ENCODE measurements at places on chromosomes 5 and 9.

DNA sequence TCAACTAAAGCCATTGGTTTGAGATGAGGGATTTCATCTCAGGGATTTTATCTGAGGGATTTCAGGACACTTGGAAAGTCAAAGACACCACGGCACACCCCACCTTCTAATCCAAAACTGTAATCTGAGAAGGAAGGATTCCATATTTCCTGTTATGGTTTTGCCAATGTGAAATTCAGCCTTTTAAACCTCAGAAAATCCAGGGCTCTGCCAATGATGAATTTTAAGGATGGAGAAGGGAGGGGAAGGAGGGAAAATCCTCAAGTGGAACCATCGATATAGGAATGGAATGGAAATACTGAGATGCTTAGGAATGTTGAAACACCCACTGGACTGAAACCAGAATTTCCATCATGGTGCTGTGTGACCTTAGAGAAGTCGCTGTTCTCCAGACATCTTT, 5.3 kb downstream of the C1QTNF3 start:
- no peak for DNase-seq

GRCh38 chr9:97596906-97597305, 36.3 kb downstream of the TSTD2 start:
- no peak for DNase-seq

GRCh38 chr5:154474396-154475334, 3.4 kb downstream of the HAND1 start:
- DNase-seq: no peak

DNA sequence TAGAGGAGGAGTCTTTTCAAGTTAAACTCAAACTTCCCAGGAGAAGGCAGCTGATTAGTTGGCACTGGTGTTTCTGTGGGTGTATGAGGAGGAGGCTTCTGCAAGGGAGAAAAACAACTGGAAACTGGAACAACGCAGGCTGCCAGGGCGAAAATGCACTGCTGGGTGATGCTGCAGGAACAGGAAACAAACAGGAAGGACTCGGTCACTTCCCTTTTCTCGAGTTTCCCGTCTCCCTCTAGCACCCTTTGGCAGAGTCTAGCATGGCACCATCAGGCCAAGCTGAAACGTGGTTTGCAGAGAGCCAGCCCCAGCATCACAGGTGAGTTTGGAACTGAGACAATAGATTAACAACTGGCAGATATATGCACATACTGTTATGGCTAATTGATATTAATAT, 77.5 kb upstream of the CAST start:
- DNase-seq: no peak

DNA sequence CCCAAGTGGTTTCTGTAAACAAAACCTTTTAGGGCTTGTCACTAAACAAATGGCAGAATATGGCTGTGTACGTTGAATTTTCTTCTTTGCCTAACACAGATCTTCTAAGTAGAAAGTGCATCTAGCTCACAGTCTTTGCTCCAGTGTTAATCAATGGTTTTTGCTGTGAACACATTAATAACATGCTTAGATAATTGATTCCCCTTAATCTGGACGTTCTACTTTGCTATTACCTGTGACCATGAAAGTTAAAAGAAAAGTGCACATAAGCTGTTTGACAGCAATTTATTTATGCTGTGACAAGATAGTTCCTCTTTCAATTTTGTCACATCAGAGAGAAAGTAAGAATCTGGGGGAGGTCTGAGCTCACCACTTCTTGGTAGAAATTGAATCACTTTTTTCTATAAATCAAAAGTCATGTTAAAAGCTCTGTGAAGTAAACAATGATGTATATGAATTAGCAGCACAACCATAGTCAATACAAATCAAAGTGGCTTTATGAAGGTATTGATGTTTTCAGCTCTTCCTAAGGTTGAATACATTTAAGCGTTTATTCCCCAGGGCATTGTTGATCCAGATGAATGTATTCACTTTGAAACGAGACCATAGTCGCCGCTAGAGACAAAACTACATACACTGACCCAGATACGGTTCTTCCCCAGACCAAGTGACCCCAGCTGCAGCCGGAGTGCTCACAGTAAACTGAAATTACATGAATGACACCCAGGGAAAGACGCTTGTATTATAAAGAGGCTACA, 174.6 kb upstream of the ZNF608 start:
- no peak for DNase-seq

DNA sequence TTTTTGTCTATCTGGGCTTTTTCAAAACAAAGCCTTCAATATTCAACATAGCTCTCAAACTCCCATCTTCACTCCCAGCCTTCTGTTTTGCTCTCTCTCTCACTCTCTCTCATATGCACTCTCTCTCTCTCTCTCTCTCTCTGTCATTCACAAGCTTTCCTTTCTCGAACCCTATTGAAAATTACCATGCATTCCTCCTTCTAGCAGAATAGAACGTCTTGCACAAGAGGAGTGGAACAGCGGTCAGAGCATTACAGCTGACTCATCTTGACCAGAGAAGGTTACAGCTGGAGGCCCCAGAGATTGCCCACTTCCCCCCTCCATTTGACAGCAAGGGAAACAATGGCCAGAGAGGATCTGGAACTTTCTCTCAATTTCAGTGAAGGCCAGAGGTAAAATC, 51.0 kb upstream of the LIFR start:
- DNase-seq: no peak

GRCh38 chr5:110376281-110376951, 350.1 kb downstream of the TMEM232 start:
- DNase-seq: no peak

GRCh38 chr5:108937221-108937620, 189.5 kb downstream of the FER start:
- DNase-seq: no peak

DNA sequence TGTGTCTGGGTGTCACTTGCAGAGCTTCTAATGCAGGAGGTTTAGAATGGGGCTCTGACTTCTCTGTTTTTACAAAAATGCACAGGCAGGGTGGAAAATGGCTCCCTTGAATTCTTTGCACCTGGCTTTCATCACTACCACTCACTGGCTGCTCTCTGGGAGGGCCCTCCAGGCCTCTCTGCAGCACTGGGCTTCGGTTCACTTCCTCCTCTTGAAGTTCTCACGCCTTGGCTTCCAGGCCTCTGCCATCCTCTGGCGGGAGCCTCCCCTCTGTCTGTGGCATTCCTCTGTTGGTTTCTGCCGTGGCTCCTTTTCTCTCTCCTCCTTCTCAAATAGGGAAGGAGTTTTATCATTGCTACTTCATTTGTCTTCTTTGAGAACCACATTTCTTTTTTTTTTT, 2.8 kb upstream of the PRLR start:
- no peak for DNase-seq

GRCh38 chr9:16871336-16872151, 1.1 kb upstream of the BNC2 start:
- no peak for DNase-seq

GRCh38 chr5:20276959-20277263, 288.9 kb upstream of the CDH18 start:
- DNase-seq: no peak

DNA sequence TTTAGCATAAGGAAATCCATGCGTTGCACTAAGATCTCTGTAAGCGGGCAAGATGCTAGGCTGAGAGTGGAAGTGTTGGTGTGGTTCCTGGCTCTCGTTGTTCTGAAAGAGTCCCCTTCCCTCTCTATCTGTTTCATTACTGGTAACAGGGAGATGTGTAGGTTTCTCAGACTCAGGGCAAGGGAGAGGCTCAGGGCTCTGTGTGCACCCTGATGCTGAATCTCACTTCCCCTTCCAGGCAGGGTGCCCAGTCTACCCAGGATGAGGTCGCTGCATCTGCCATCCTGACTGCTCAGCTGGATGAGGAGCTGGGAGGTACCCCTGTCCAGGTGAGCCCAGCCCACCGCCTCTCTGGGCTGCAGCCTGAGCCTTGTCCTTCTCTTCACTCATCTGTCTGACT, 45.7 kb downstream of the STOM start:
- no peak for DNase-seq

DNA sequence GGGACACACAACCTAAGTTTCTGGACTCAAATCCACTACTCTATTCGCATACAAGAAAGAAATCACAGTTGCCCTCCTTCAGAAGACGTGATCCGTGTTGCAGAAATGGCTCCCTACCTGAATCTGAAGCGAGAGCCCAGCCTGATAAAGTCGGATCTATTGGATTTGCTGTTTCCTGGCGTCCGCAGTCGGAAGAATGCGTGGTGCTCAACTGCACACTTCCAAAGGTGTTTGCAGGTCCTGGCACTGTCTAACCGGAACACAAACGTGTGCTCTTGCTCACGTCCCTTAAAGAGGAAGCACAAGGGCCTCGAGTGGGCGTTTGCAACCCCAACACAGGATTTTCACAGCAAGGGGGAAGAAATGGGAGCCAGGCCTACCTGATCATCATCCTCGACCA, 65.5 kb downstream of the EPB41L4B start:
- DNase-seq: no peak

DNA sequence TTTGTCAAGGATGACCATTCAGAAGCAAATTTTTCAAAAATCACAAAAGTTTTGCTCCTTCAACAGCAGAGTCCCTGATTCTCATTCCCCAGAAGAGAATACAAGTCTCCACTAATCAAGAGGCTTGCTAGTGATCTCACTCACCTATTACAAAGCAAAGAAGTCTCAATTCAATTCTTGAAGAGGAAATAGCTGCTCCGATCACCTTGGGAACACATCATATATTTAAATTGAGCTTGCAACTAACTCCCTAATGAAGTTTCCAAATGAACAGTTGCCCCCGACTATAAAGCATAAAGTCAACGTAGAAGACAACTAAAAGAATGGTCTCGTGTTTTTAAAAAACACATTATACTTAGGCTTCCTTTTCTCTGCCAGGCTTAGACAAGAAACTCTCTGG, 1.6 kb downstream of the LIFR start:
- DNase-seq: no peak

DNA sequence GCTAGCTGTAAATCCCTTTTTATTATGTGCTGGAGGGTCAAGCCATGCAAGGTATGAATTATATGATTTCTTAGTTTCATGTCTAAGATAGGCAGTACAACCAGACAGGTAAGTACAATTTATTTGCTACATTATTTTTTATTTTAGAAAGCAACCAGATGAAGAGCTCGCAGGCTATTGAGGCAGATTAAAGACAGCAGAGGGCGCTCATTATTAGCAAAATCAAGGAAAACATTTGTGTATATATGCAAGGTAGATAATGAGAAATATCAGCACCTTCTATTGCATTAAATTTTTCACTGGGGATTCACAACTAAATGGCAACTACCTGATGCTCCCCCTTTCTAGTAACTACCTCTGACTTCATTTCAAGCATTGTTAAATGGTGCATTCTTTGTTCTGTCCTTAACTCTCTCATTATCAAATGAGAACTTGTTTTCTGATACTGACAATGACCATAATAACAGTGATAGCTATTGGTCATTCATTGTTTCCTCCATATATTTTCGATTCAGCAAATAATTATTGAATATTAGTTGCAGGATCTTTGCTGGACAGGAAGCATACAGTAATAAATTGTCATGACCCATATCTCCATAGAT, 8.6 kb downstream of the SCGB3A2 start:
- DNase-seq: no peak

DNA sequence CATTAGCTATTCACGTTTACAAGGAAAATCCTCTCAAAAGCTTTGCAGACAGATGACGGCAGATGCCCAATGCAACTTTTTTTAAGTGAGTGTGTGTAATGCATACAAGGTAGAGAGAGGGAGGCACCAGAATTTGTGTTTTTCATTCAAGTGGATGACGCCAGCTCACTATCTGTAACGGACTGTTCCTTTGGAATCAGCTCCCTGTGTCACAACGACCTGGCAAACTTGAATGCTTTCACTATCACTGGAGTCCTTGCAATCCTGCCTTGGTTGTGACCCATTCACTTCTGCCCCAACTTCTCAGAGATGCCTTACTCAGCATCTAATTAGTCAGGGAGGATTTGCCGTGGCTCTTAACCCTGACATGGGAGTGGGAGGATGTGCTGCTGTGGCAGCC, 148.5 kb downstream of the BNC2 start:
- no peak for DNase-seq

- DNase-seq: no peak
These were observed 32.6 kb downstream of the SPRY4 start for GRCh38 chr5:142292249-142292648.

GRCh38 chr9:13939701-13940490, 374.0 kb downstream of the NFIB start:
- no peak for DNase-seq

GRCh38 chr5:67178085-67178484, 18.5 kb downstream of the CD180 start:
- no peak for DNase-seq

- DNase-seq: no peak
These were observed 369.5 kb downstream of the TAF11L14 start for GRCh38 chr5:18003784-18004183.

GRCh38 chr5:133397990-133398645, 214.2 kb downstream of the FSTL4 start:
- DNase-seq: no peak

GRCh38 chr9:99261923-99262322, 39.8 kb downstream of the SEC61B start:
- DNase-seq: no peak

GRCh38 chr5:60794691-60795090, 49.4 kb downstream of the ELOVL7 start:
- no peak for DNase-seq

All from nucleus accumbens (tissue), 56 donors.